CD4-positive, alpha-beta T cell treated with Interleukin-6 at 100 ng/mL for 8 hours (primary cell): ENCODE measurements at places on chromosomes 2 and 18.

DNA sequence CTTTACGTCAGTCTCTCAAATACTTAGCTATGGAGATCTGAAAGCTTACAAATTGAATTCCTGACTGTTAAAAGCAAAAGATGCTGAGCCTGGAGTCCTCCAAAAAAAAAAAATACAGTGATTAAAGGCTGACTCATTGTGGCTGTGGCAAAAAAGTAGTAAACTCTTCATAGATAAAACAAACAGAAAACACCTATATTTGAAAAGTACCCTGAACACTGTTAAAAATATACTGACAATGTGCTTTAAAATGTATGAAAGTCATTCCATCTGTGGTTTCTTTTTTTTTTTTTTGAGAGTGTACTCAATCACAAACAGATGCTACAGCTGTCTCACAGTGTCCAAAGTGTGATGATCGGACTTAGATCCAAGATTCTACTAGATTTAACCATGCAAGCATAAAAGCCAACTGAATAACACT, 267.6 kb upstream of the CYP26B1 start:
- no peak for DNase-seq

- DNase-seq = no peak
Observed at GRCh38 chr2:39679805-39680204, 14.1 kb downstream of the TMEM178A start.

DNA sequence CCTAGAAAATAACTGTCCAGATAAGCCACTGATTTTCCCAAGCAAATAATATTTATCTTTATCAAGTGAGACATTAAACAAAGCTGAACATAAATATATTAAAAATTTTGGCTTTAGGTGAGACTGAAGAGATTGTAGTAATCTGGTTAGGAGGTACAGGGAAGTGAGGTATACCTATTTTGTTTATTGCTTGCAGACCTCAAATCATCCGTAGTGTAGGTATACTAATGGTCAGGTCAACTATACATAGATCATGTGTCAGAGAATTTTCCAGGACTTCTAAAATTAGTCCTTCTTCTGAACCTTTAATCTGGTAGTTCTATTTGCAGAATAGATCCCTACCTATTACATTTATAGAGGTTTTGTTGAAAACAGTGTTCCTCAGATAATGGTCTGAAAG, 41.5 kb downstream of the SP140 start:
- no peak for DNase-seq

GRCh38 chr18:29862824-29863223, 1179.7 kb downstream of the DSC3 start:
- DNase-seq = no peak

GRCh38 chr2:164810843-164811242, 30.8 kb downstream of the COBLL1 start:
- DNase-seq = no peak

DNA sequence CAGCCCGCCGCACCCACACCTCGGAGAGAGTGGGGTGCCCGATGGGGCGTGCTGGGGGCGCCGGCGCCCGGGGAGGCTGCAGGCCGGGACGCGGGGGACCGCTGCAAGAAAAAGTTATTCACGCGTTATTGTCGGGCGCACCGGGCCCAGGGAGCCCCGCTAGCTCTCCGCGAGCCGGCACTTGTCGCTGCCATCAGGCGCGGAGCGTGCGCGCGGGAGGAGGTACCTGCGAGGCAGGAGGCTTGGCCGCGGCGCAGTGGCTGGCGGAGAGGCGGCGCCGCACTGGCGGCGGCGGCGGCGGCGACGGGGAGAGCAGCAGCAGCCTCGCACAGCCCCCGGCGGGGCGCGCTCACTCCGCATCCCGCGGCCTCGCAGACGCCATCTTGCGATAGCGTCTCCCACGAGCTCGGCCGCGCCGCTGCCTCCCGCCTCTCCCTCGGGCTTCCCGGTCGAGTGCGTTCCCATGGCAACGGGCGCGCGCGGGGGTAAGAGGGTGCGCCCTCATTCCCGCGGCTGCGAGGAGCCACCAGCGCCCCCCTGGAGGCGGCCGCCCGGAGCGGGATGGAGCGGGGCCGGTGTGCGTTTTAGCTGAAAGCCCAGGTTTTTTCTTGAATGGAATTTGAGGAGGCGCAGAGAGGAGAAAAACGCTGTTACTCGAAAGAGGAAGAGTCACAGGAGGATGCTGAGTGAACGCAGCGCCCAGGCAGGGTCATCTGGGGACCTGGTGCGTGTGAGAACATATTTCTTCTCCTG, at the start of gene CHN1:
CHN1 (minus strand) TSS at position 402 of the 753 bp plus-strand sequence. CDS start 469 bp downstream, outside the sequence.
- peak; percentile 49 for DNase-seq

- no peak for DNase-seq
Observed at GRCh38 chr2:239190361-239190760, 210.5 kb downstream of the HDAC4 start.

DNA sequence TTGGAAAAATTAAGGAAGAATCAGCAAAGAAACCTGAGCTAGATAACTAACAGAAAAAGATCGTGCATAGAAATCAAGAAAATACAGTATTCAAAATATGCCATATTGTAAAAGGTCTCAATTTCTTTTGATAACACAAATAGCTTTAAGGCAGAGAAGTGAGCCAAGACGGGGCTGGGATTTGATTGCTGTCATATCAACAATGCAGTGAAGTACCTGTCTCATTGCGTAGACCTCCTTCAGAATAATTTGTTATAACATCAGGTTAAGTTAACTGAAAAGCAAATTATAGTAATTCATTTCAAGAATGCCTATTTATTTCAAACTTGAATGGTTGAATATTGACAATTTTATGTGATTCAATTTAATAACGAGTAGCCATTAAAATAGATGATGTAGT, 453.8 kb upstream of the MAP2 start:
- no peak for DNase-seq

GRCh38 chr2:31440764-31441163, 26.2 kb upstream of the XDH start:
- no peak for DNase-seq

DNA sequence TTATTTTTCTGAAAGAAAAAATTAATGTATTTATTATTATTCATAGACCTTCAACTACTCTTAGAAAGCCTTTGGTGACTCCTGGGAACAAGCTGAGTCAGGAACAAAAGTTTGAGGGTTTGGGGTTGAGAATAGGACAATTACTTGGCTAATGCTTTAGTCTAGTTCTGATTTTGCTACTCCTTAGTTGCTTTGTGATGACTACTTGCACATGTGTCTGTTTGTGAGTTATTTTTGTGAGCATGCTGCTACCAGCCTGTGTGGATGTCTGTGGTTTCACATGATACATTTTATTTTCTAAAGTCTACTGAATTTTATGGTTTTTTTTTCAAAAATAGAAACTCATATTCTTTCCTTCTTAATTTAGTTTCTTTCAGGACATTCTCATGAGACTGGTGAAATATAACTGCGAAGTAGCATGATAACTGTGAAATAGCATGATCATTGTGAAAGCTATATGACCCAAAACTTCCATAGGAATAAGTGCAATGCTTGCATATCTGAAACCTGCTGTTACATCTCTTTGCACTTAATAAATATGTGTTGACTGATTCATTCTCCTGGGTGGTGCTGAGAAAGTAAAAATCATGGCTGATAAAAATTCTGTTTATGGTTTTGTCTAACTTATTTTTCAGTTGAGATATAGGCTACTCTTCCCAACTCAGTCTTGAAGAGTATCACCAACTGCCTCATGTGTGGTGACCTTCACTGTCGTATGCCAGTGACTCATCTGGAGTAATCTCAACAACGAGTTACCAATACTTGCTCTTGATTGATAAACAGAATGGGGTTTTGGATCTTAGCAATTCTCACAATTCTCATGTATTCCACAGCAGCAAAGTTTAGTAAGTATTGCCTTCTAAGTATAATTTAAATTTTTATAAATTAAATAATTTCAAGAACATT, 17.9 kb upstream of the IL18R1 start:
- DNase-seq = no peak

DNA sequence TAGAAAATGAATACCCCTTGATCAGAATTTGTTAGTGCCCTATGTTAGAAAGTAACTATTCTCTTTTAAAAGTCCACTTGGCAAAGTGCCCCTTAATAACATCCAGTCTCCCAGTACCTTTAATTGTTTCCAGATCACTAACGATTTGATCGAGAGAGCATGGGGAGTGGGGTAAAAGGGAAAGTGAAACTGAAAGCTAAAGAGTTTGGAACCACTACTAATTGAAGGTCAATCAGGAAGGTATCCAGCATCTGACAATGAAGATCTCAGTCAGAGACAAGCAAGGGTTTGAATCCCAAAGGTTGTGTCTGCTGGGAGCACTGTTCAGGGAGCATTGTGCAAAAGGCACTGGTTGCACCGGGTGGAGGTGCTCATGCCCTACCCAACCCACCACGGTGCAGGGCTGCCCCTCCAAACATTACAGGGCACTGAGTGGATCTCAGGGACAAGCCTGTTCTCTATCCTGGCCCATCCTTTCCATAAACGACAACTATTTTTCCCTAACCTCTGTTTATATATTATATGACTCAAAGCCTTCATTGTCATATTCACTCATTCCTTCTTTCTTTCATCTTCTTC, 14.6 kb upstream of the RIT2 start:
- no peak for DNase-seq

DNA sequence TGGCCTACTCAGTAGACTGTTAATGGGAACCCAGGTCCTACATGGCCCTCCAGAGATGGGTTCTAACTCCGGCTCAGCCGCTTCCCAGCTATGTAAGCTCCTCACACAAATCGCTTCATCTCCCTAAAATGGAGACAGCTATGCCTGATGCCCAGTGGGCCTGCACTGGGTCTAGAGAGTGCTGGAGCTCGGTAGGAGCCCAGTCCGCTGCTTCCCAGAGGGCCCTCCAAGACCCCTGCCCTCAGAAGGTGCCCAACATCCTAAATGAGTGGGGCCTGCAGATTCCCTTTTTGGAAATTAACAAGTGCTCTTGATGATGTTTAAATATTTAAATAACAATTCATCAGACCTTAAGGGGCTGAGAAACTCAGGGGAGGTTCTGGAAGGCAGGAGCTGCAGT, 47.1 kb downstream of the HS1BP3 start:
- no peak for DNase-seq

GRCh38 chr2:26463244-26464192, 14.4 kb downstream of the OTOF start:
- no peak for DNase-seq

GRCh38 chr2:235263205-235264120, 230.4 kb upstream of the AGAP1 start:
- DNase-seq = no peak

DNA sequence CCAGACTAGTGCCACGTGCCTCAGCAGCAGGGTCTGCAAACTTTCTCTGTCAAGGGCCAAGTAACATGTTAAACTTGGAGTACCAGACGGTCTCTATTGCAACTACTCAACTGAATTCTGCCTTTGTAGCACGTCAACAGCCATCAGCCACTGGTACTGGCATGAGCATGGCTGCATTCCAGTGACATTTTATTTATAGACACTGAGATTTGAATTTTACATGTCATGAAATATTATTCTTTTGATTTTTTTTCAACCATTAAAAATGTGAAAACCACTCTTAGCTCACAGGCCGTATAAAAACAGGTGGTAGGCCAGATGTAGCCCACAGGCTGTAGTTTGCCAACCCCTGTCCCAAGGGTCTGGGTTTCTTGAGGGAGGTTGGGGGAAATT, 199.7 kb downstream of the TPGS2 start:
- no peak for DNase-seq

DNA sequence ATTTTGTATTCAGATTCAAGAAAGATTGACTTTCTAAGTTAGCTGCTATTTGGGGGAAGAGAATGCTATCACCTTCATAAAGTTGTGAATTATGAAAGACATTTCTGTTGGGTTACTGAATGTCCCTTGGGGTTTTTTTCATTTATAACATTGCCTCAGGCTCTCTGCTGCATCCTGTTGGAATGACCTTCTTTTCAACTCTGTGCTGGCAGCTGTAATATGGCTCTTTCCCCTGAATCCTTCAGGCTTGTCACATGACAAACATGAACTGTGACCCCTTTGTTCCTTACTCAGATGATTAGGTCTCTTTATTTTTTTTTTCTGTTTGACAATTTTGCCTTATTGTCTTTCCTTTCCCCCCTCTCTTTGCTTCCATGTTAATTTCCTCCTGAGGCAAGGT, 159.8 kb downstream of the TAF4B start:
- DNase-seq = no peak

DNA sequence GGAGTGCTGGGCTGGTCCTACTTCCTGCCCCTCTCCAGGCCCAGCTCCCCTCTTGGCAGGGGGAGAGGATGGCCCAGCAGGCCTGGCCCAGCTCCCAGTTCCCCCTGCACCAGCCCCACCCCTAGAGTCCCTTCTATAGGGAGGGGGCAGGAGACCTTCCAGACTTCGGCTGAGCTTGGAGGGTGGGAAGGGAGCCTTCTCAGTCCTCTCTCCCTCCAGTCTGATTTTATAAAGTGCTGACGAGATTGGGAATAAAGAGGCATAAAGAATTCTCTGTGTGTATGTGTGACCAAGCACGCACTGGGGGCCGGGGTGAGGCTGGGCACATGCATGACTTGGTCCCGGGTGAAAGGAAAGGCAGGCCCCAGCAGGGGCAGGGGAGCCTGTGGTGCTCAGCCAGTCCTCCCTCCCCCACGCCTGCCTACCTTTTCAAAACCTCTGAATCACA, 5.1 kb downstream of the CHPF start:
- no peak for DNase-seq

GRCh38 chr2:40178171-40178778, 273.6 kb downstream of the SLC8A1 start:
- no peak for DNase-seq

- DNase-seq = no peak
Observed at GRCh38 chr2:229265727-229266126, 5.4 kb downstream of the PID1 start.

DNA sequence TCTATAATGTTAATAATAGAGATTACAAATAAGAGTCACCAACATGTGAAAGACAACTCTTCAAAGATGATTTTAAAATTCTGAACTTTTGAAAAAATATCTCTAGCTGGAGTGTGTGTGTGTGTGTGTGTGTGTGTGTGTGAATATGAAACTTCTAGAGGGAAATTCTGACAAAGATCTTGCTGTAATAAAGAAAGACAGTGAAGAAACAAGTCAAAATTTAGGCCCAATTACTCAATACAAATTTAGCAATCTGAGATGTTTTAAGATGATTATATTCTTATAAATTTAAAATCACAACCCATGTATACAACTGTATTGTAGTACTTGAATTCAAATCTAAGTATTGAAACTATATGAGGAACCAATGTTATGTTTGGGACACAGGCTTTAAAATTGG, 57.2 kb upstream of the UGP2 start:
- DNase-seq = no peak

DNA sequence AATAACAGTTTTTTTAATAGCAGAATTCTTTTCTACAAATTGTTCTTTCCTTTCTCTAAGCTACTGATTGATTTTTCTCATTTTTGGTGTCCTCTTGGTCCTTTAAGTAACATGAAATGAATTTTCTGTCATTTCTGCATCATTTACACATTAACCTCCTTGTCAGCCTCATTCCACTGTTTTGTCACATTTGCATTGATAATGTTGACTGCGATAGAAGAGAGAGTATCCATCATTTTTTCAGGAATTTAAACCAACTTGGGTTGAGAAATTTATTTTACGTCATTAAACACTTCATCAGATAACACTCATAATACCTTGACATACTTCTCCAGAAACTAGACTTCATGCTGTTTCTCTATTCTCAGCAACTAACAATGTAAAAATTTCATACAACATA, 422.2 kb downstream of the LRRTM4 start:
- DNase-seq = no peak
